ENCODE measurements at places on chromosomes 12 and 14. TPM values are rescaled to one million over a fixed set of nuclear protein-coding genes. Genes with fewer than 3 reads are reported as not detected.
A peak's percentile ranks its signal among the peaks of the same experiment; 100 is the strongest.

DNA sequence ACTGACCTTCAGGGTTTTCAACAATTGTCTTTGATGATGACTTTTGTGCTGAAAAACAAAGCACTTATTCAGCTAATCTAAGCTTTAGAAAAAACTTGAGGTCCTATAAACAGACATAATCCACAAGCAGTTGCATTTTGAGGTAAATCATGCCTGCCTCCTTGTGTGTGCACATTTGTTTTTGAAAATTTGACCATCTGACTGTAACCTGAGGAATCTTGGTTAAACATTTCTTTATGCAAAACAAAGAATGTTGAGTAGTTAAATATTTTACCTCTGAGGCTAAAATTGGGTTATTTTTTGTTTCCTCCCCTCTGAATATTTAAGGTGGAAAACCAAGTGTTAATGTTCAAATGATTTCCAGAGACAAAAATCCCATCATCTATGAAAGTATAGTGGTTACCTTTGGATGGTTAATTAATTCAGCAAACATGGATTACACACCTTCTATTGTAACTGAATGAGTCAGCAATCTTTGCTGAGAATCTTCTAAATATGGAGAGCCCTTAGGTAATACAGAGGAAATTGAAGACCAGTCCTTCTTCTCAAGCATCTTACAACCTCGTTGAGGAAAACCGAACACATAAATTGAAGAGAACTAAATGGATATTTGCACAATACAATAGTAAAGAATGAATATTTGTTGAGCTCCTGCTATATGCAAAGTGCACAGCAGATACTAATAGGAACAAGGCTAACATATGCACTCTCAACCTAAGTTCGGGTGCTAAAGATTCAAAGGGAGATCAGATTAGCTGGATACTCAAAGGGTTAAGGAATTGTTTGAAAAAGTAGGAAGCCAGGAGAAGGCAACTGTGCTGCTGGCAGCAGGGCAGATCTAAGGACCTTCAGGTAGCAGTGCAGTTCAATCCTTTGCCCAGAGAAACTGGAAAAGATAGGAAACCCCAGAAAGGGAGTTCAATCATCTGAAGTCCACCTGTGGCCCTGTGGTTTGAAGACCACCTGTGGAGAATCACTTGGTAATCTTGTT is 115.2 kb downstream of the BMP4 start:
- no peak for DNase-seq

- DNase-seq = no peak
These were observed 159.9 kb upstream of the NOS1 start for GRCh38 chr12:117521346-117521745.

DNA sequence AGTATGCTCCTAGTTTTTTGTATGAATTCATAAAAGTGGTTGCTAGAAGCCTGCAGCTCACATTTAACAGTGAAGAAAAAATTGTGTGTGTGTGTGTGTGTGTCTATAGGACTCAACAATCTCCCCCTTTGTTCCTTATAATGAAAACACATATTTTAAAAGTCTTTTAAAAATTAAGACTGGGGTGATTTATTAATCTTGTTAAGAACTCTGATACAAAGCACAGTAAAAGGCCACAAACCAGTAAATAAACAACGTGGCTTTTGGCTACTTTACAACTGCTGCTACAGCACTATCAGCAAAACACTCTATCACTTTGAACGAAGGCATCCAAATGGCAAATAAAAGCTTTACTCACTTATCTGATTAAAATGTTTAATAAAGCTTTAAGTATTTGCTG is 594 bp upstream of the VCPKMT start:
- no peak for DNase-seq

- peak; percentile 7 for DNase-seq
These were observed 63.0 kb upstream of the PTHLH start for GRCh38 chr12:28035500-28035899.

DNA sequence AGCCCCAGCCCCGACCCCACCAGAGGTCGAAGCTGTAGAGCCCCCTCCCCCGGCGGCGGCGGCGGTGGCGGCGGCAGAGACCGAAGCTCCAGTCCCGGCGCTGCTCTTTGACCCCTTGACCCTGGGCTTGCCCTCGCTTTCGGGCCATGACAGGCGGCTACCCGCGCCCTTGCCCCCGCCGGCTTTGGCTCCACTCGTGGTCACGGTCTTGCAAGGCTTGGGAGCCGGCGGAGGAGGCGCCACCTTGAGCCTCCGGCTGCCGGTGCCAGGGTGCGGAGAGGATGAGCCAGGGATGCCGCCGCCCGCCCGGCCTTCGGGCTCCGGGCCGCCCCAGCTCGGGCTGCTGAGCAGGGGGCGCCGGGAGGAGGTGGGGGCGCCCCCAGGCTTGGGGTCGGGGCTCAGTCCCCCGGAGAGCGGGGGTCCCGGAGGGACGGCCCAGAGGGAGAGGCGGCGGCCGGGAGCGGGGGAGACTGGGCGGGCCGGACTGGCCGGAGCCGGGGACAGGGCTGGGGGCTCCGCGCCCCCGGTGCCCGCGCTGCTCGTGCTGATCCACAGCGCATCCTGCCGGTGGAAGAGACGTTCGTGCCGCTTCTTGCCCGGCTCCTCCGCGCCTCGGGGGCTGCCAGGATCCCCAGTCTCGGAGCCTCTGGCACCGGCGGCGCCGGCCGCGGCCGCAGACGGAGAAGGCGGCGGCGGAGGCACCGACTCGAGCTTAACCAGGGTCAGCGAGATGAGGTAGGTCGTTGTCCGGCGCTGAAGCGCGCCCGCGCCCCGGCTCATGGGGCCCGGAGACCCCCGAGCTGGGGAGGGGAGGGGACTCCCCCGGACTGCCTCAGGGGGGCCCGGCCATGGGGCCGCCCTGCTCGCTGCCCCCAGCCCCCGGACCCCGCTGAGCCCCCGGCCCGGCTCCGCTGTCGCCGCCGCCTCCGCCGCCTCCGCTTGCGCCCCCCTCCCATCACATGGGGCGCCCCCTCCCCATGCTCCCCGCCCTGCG is 778 bp downstream of the AGAP2 start:
- DNase-seq = no peak

DNA sequence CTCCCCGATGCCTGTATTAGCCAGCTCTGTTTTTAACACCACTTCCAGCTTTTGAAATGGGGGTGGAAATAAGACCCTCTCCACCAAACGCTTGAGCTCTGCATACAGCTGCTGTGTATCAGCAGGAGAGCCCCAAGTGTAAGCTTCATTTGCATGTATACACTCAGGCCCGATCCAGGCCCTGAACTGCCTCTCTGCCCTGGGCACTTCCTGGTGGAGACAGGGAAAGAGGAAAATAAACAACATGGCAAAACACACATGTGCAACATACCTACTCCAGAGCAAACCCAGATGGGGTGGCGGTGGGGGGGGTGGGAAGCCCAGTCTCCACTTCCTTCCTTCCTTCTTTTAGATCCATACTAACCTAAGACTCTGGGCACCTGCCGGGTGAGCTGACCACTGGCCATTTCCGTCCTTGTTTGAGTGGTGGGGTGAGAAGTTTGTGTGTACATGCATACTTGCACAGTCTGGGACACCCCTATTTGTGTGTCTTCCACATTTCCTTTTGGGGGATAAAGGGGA is 55.3 kb downstream of the RBM19 start:
- no peak for DNase-seq

DNA sequence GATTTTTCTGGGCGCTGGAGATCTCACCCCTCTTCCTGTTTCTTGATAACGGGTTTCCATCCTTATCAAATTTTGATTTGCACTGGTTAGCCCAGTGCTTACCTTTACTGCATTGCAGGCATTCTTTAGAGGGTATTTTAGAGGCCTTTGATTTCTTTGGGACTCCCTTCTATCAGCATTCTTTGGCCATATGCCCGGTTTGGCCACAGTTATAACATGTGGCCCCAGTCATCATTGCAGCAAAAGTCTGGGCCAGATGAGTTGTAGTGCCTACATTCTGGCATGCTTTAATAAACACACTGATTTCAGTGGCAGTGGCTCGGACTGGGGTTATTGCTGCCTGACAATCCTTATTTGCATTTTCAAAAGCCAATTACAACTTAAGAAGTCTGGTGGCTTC is 82.3 kb downstream of the KCNMB4 start:
- no peak for DNase-seq

GRCh38 chr14:99672506-99673304 is 11.4 kb upstream of the CYP46A1 start:
- DNase-seq = no peak

DNA sequence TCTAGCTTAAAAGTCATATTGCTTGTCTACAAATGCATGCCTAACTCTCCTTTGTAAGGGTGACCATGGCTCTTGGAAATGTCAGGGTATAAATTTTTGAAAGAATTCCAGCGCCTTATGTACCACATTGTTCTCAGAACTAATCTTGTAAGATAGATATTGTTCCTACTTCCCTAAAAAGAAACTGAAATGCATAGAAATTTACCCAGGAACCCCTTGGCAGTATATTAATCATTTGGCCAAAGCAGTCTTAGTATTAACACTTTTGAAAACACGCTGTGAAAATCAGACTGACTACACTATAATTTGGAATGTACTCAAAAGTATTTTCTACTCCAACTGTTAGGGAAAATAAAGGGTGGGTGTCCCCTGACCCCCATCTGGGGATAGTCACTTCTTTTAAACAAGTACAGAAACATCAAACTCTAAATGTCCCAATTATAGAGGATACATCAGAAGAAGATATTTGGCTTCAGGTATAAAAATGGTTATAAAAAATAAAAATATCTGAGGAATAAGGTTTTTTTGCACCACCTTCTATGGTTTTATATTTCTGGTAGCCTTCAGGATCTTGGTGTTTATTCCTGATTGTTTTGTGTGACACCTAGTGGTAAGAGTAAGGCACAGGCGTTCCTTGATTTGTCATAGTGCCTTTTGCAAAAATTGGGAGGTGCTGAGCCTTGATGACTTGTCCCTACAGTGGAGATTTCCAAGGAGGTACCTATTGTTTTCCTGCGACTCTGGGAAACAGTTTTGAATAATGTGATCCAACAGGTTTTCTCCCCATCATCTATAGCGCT is 2.2 kb upstream of the NFKBIA start:
- peak; percentile 60 for DNase-seq

DNA sequence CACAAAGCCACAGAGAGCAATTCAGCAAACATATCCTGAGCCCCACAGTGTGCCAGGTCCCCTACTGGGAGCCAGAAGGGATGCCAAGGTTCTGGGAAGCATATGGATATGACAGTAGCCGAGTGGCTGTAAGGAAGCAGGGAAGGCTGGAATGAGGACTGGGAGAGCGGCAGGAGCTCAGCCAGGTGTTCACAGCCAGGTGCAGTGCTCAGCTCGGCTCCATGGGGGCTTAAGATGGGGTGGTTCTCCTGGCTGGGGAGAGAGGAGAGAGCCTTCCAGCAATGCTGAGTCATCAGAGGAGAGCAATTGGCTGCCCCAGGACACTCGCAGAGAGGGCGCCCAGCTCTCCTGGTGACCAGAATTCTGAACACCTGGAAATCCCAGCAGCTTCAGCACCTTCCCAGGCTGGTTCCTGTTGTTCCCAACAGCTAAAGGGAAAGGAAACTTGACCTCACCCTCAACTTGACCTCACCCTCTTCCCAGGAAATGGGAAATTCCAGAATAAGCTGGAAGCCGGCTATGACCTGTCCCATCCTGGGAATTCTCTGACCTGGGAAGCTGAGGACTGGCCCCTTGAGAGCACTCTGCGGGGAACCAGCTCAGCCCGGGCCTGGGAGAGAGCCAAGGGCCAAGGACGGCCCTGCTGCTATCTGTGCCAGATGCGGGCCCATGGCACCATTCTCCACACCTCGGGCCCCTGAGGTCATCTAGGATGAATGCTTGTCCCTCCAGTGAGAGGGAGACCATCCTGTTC is 34.6 kb downstream of the SLC6A12 start:
- no peak for DNase-seq

GRCh38 chr14:74035556-74035955 is 16.4 kb downstream of the BBOF1 start:
- no peak for DNase-seq

- DNase-seq = no peak
These were observed 36.3 kb upstream of the STK38L start for GRCh38 chr12:27207615-27208413.

DNA sequence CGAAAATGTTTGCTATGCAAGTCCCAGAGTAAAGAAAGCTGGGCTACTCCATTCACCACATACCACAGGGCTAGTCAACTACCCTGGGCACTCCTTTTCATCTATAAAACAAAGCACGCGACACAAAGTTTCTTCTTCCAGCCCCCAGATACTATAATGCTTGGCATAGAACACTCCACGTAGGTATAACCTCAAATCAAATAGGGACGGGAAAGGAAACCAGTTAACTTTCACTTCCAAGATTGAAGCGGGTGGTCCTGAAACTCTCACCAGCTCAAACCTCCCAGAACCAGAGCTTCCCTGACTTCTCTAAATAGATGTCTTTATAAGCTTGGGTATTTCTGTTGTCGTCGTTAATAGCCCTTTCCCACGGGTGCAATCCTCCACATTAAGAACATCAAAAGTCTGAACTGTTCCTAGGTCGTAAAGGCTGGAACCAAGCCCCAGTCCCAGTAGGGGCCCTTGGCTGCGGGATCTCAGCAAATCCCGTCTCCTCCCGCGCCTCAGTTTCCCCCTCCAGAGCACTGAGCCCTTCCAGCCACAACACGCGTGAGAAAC is 647 bp downstream of the LGMN start:
- peak; percentile 41 for DNase-seq

GRCh38 chr12:7832059-7832696 is 40.5 kb downstream of the SLC2A14 start:
- DNase-seq = peak; percentile 49

GRCh38 chr14:53927171-53927570 is 29.5 kb downstream of the BMP4 start:
- DNase-seq = no peak

- DNase-seq = no peak
These were observed 26.7 kb downstream of the OR10P1 start for GRCh38 chr12:55663391-55663790.

GRCh38 chr12:48106681-48107613 is 1.1 kb upstream of the SENP1 start:
- no peak for DNase-seq

DNA sequence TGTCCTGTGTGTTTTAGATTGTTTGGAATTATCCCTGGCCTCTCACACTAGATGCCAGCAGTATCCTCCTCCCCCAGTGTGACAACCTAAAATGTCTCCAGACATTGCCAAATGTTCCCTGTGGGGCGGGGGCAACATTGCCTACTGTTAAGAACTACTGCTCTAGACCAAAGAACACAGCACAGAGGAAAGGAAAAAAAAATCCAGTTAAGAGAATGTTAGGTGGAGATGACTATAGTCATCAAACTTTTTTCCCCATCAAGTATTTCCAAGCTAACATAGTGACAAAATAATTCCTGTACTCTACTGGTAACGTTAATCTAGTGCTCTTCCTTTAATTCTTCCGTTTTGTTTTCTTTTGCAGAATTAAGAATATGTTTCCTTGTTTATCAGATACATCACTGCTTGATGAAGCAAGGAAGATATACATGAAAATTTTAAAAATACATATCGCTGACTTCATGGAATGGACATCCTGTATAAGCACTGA is 3.5 kb downstream of the CDKN1B start:
- DNase-seq = peak; percentile 72

Gene PIWIL1
- total RNA-seq = not detected

Gene ATF7IP
- total RNA-seq = 10.4 TPM

Gene KCNC2
- not detected for total RNA-seq

Gene NELL2
- total RNA-seq = not detected

Gene DBX2
- not detected for total RNA-seq

Gene LRP1-AS
- total RNA-seq = not detected

Gene C12orf50
- not detected for total RNA-seq

Gene CIDEB
- total RNA-seq = 0.31 TPM

Gene GPR132
- total RNA-seq = not detected

Gene PMEL
- 2.7 TPM for total RNA-seq

Gene SLCO1B1
- total RNA-seq = 0.36 TPM

Gene ANKRD52
- total RNA-seq = 8.1 TPM

Gene ANKRD33
- not detected for total RNA-seq
